ENCODE measurements at places on chromosomes 7 and 10.

GRCh38 chr7:102898532-102898859, 14.3 kb upstream of the LRRC17 start:
- no peak for DNase-seq

- DNase-seq: no peak
Observed at GRCh38 chr7:98217623-98218582, 6.7 kb downstream of the BHLHA15 start.

GRCh38 chr7:134701272-134701671, 54.6 kb downstream of the BPGM start:
- DNase-seq: no peak

DNA sequence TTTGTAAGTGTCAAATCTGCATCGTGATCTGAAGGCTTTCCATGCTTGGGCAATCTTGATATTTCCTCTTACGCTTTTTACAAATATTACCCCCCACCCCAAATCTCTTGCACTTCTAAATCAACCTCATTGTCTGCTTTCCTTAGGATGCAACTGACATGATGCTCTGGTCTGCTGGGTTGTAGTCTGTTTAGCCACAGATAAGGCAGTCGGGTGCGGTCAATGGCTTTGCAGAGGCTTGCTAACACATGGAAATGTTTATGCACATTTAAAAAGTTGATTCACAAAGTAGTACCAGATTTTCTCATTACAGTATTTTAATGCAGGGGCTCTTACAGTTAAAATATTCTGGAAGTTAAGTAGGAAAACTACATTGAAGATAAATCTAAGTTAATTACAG, 172.5 kb downstream of the BAMBI start:
- DNase-seq: no peak

- no peak for DNase-seq
Observed at GRCh38 chr7:70743531-70744325, 388.2 kb upstream of the GALNT17 start.

- no peak for DNase-seq
Observed at GRCh38 chr10:88974446-88975376, 15.9 kb upstream of the FAS start.

DNA sequence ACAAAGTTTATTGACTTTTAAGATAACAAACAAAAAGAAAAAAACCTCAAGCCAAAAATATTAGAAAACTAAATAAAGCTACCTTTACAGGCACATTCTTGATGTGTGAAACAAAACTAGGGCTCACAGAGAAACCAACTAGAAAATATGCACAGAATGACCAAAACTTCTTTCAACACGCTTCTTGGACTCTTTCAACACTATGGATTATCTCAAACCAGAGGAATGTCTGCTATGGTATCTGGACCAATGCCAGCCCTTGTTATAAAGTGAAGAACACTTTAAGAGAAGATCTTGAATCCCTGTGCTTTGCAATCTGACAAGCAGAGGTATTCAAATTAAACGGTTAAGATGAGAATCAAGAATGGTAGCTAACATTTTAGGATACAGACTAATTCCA, 76.6 kb downstream of the DNAJC1 start:
- peak; percentile 58 for DNase-seq

DNA sequence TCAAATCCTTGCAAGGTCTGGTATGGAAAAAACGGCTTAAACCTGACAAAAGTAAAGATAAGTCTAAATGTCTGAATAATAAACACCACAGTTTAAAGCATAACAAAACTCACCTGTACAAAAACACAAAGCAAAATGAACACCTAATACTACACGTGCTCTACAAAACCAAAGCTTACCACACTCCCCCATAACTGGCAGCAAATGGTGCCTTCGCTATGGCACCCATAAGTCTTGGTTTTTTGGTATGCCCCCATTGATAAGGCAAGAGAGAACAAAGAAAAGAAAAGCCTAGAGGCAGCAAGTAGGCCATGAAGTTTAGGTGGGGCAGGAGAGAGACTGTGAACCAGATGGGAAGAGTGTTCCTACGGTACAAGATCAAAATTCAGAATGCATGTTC, 34.2 kb downstream of the PDZD8 start:
- DNase-seq: no peak

- no peak for DNase-seq
Observed at GRCh38 chr10:34223658-34224057, 591.4 kb downstream of the PARD3 start.
